ENCODE measurements at places on chromosomes 6 and 20. TPM values are rescaled to one million over a fixed set of nuclear protein-coding genes. Genes with fewer than 3 reads are reported as not detected.

DNA sequence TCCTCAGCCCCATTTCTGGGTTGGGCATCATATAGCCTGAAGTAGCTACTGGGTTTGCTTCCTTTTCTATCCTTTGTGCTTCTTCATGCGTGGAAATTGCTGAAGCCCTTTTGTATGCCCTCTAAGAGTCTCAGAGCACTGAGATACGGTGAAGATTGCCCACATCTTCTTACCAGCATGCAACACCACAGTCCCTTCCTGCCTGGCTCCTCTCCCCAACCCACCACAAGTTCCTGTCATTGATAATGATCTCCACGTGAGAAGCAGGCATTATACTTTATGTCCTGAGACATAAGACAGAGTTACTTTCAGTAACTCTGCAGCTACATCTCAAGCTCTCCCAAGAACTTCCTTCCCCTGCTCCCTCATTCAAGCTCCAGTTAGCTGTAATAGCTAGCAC, 15.8 kb upstream of the PLCB4 start:
- H3K4me1 ChIP-seq: no peaks in the 10 kb centered on the region
- H3K4me3 ChIP-seq: no peak overlapping the region

The ANKEF1 gene
- 5.8 TPM for total RNA-seq

- H3K4me3 ChIP-seq: no peak overlapping the region
- no peak overlapping the region for H3K27ac ChIP-seq
- H3K36me3 ChIP-seq: peaks cover 98% of the 10 kb centered on the region
- no peaks in the 10 kb centered on the region for H3K27me3 ChIP-seq
- no peak for DNase-seq
Observed at GRCh38 chr20:49030954-49031619, 15.0 kb upstream of the CSE1L start.

GRCh38 chr6:97456070-97456469, 173.1 kb upstream of the MMS22L start:
- no peak overlapping the region for H3K27ac ChIP-seq
- H3K36me3 ChIP-seq: no peaks in the 10 kb centered on the region
- no peaks in the 10 kb centered on the region for H3K27me3 ChIP-seq
- no peak for DNase-seq

- no peaks in the 10 kb centered on the region for H3K36me3 ChIP-seq
- no peak for DNase-seq
- H3K27ac ChIP-seq: no peak overlapping the region
- H3K27me3 ChIP-seq: no peaks in the 10 kb centered on the region
- H3K4me1 ChIP-seq: no peaks in the 10 kb centered on the region
- no peak overlapping the region for H3K4me3 ChIP-seq
Observed at GRCh38 chr6:143620447-143620846, 57.3 kb upstream of the PHACTR2 start.

The AIF1 gene
- total RNA-seq: 23.7 TPM

DNA sequence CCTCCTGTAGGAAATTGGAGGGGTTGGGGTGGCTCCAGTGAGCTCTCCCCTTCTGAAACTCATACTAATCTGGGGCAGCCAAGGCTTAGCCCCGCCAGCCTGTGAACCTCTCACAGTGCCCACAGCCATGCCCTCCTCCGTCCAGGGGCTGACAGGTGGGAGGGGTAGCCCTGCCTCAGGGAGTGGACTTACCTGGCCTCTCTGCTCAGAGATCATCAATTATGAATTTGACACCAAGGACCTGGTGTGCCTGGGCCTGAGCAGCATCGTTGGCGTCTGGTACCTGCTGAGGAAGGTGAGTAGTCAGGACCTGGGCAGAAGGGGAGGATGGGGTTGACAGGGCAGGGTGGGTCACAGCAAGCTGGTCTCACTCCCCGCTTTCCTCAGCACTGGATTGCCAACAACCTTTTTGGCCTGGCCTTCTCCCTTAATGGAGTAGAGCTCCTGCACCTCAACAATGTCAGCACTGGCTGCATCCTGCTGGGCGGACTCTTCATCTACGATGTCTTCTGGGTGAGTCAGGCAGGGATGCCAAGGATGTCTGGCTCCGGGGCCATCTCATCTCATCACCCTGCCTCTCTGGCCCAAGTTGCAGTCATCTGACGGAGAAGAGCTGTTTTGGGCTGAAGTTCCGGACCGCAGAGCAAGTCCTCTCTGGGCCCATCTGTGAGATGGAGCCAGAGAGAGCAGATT, 34.7 kb downstream of the HM13 start:
- H3K36me3 ChIP-seq: peaks cover 53% of the 10 kb centered on the region
- no peaks in the 10 kb centered on the region for H3K27me3 ChIP-seq

GRCh38 chr20:13147971-13148370, 73.1 kb upstream of the ISM1 start:
- no peaks in the 10 kb centered on the region for H3K4me1 ChIP-seq
- no peak for DNase-seq
- H3K27me3 ChIP-seq: no peaks in the 10 kb centered on the region
